ENCODE measurements at places on chromosomes 7 and 10.

DNA sequence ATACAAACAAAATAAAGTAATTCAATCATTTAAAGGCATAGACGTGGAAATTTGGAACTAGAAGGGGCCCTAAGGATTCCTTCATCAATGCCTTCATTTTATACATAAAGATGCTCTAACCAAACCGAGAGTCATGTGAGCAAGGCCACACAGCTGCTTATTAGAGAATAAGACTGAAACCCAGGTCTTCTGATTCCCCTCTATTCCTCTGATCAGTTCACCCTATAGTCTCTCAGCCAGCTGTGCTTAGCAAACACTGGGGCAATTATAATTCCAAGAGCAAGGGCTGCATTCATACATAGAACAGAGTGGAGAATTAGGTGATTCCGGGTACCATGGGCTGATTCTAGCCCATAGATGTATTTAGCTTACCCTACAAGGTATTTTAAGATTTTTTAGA is 9.7 kb upstream of the XPNPEP1 start:
- no peak for DNase-seq

- DNase-seq, result no peak
Observed at GRCh38 chr10:54940418-54940817, 139.4 kb upstream of the PCDH15 start.

GRCh38 chr7:93055543-93056107 is 62.2 kb downstream of the SAMD9 start:
- DNase-seq, result no peak

DNA sequence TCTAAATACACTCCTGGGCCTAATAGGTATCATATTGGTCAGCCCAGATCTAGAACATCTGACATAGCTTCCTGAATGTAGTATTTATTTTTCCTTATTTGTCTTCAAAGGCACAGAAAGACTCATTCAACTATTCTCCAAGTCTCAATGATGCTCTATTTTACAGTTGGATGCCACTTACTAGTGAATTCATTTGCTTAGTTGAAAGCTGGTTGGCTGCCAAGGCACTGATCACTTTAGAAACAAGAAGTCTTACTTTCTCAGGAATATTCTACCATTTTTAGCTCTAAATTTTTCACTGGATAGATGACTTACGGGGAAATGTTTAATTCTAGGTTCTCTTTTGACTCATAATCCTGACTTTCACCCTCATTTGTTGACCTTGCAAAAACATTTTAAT is 863.4 kb downstream of the SORCS1 start:
- DNase-seq, result no peak

DNA sequence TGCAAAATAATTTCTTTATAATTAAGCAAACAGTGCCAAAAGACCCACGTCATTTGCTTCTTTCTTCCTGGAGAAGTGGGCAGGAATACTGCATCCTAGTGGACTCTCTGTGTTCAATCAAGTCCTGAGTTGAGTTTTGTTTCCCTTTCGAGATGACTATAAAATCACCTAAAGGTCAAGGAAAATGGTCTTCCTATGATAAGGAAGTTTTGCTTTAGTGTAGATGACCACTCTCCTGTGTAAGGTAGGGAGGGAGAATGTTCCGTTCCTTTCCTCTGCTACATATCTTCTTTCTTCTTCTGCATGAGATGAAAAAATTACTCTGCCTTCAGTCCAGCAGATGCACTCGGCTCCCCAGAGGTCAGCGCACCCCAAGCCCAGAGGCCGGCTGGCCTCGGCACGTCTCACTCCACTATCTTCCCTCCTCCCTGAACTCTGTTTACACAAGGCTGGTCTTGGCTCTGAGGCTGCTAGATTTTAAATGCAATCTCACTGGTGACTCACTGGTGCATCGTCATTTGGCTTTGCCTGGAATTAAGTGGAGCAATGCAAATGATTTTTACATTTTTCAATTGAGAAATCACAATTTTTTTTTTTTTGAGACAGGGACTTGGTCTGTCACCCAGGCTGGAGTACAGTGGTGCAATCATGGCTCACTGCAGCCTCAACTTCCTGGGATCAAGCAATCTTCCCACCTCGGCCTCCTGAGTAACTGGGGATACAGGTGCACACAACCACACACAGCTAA is 18.6 kb upstream of the VDAC2 start:
- DNase-seq, result no peak

- no peak for DNase-seq
Observed at GRCh38 chr7:95340491-95340890, 16.2 kb upstream of the PON1 start.

- no peak for DNase-seq
Observed at GRCh38 chr10:4359003-4359402, 467.0 kb upstream of the AKR1E2 start.

- DNase-seq, result no peak
Observed at GRCh38 chr7:71633551-71634008, 501.6 kb downstream of the GALNT17 start.

- no peak for DNase-seq
Observed at GRCh38 chr10:77866598-77866997, 60.0 kb downstream of the DLG5 start.

GRCh38 chr10:12540341-12540781 is 191.0 kb downstream of the CAMK1D start:
- DNase-seq, result no peak

GRCh38 chr7:40676221-40676620 is 541.4 kb downstream of the SUGCT start:
- no peak for DNase-seq

DNA sequence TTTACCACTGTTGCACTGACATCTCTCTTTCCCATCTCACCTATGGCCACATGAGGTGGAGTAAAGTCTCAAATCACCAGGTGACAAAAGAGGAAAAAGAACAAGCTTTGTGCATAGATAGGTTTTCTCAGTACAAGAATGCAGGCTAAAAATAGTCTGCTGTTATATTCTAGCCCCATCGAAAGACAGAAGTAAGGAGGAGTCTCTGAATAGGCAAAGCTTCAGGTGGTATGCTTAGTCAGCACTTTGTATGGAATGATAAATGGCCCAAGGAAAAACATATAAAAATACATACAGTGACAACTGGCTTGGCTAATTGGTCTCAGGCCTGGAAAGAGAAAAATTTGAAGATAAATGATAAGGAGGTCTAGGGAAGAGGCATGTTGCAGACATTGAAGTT is 39.6 kb upstream of the KCND2 start:
- DNase-seq, result no peak

- DNase-seq, result no peak
Observed at GRCh38 chr10:59290448-59290847, 71.9 kb downstream of the FAM13C start.

- DNase-seq, result no peak
Observed at GRCh38 chr7:69892790-69893189, 294.5 kb downstream of the AUTS2 start.

DNA sequence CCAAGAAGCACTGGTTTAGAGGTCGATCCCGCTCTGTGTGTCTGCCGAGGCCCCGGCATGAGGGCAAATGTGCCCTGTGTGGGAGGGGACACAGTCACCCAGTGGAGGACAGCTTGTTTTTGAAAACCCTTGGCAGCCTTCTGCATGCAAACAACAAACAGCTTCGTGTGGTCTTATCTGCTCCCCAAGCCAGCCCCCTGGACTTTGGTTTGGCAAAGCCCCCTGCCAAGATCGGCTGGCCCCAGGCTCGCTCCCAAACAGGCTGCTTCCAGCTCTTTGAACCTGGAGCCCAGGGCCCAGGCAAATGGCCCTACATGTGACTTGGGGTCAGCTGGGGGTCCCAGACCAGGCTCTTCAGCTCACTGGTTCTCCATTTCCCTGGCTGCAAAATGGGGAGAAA is 2.9 kb downstream of the ELN start:
- DNase-seq, result no peak

DNA sequence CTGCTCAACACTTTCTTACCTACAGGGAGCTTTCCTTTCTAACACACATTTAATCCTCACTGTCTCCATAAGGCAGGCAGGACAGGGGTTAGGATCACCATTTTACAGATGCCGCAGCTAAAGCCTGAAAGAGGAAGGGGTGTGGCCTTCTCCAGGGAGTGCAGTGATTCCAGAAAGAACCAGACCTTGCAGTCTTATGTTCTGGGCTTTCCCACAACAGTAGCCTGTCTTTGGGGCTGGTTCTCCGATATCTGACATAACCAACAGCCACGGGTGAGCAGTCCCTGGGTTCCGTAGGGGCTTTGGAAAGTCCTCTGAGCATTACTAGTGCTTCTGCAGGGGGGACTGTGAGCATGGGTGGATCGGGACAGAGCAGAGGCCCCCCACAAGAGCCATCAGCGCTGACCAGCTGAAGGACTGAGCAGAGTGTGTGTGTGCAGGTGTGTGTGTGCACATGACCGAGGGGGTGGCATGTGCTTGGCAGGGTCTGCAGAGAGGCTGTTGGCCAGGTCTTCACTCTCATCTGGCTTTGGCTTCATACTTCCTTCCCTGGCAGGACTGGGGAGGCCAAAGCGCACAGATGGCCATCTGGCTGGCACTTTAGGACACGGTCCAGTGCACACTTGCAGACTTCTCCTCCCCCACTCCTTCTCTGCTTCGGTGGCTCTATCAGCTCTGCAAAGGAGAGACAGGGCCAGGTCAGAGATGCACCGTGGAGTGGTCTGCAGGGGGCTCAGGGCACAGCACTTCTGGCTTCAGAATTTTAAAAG is 400.3 kb downstream of the RPS24 start:
- DNase-seq, result peak; percentile 13
